G401 (cell line): ENCODE measurements at places on chromosomes 3 and 15.

GRCh38 chr3:143975554-143976152, 4.0 kb downstream of the DIPK2A start:
- DNase-seq = peak; percentile 79

DNA sequence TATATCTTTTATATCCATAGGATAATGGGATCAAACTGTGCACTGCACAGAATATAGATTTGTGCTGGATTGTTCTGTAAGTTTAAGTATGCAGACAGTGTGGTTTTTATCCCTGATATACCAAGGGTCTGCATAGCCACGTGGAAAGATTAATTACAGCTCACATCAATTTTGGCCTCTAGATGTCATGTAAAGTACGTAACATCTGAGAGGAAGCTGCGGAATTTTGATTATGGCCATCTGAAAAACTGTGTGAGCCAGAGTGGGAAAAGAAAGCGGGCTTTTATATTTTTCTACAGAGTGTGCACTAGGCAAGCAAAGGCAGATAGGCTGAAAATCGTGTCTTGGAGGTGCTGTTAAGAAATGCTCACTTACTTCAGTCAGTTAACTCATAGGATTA, 562.7 kb downstream of the GBE1 start:
- no peak for DNase-seq

DNA sequence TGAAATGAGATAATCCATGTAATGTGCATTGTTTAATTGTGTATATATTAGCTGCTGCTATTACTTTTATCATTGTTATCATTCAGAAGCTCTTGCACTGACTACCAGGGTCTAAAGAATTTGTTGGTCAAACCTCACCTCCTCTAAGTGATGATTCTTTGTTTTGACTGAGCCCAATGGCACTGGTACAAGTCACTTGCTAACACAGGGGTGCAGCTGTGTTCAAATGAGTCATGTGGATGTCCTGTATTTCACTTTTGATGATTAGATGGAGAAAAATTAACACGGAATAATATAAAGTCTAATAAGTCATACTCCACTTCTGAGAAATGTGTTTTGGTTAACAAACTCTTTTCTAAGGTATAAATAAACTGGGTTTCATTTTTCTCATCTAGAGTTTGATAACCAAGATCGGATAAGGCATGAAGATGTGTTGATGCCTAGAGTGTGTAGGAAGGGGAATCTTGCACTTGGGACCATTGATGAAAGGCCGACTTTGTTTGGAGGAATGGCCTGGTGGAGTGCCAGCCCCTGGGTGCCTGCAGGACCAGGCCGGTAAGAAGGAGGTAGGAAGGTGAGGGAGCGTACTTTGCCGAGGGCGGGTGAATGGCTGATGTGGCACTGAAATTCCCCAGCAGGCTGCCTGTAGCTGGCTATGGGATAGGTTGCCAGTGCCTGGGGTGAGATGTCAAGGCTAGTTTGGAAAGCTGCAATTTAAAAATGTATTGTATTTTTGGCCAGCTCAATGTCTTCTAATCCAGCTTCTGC, 244.7 kb upstream of the ZPLD1 start:
- DNase-seq = no peak

GRCh38 chr15:60887139-60887538, 342.0 kb downstream of the RORA start:
- no peak for DNase-seq

GRCh38 chr15:27589782-27590181, 509.3 kb downstream of the OCA2 start:
- no peak for DNase-seq

DNA sequence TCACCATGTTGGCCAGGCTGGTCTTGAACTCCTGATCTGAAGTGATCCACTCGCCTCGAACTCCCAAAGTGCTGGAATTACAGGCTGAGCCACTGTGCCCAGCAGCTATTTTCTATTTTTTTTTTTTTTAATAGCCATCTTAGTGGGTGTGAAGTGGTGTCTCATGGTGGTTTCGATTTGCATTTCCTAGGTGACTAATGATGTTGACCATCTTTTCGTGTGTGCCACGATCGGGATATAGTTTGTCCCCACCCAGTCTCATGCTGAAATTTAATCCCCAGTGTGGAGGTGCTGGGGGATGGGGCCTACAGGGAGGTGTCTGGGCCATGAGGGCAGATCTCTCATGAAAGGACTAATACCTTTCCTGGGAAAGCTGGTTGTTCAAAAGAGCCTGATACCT, 41.8 kb upstream of the MUC13 start:
- DNase-seq = no peak

GRCh38 chr3:50483374-50483773, 20.1 kb downstream of the CACNA2D2 start:
- DNase-seq = no peak

GRCh38 chr15:39896846-39897245, 23.2 kb downstream of the GPR176 start:
- DNase-seq = no peak

- DNase-seq = no peak
These were observed 9.8 kb upstream of the CNTN3 start for GRCh38 chr3:74624301-74624700.

DNA sequence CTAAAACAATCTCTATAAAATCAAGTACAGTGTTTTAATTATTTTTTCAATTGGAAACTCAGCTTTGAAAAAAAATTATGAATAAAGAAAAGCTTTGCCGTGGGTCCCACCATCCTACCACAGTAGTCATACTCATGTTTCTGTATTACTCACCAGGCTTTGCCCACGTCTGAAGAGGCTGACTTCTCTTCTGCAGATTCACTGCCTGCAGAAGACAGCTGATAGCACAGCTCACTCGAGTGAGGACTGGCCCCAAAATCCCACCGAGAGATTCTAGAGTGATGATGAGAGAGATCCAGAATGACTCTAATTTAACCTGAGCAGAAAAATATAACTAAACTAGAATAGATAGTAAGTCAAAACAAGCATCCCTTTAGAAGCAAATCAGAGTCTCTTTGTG, 11.9 kb downstream of the C2CD4B start:
- DNase-seq = no peak

DNA sequence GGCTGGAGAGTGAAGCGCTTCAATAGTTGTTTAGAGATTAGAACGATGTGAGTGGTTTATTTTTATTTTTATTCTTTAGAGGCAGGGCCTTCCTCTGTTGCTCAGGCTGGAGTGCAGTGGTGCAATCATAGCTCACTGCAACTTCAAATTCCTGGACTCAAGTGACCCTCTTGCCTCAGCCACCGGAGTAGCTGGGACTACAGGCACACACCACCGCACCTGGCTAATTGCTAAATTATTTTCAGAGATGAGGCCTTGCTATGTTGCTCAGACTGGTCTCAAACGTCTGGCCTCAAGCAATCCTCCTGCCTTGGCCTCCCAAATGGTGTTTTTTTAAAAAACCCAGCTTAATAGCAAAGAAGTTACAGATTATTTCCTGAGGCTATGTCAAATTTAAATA, 29.0 kb downstream of the PPARG start:
- no peak for DNase-seq
